ENCODE measurements at places on chromosomes 4 and X. TPM values are rescaled to one million over a fixed set of nuclear protein-coding genes. Genes with fewer than 3 reads are reported as not detected.

DNA sequence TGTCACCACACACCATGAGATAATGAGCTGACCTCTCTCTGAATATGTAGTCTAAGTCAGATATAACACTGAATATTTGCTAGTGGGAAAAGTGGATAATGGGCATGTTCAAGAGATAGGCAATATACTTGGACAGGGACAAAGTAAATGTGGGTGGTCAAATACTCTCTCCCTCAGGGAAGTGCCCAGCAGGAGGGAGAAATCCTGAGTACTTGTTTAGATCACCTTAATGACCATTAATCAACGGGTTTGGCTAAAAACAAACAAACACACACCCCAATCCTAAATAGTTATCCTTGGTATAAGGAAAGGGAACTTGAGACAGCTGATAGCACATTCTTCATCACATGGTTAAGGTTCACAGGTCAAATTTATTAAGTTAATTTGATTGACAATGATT lies 933.5 kb downstream of the C4orf33 start:
- DNase-seq, result no peak

DNA sequence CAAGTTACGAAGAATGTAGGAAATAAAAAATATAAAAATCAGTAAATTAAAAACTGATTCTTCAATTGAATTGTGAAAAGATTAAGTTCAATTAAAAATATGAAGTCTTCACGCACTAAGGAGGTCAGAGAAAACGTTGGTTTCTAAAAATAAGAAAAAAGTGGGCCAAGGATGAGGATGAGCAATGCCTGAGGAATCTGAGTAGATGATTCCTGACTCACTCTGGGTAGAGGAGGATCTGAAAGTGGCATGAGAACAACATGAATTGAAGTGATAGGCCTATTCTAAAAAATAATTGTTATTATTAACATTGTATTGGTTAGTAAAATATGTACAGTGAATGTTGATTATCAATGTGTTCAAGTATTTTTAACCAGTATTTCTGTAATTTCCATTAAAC lies 444.2 kb downstream of the GRIA2 start:
- DNase-seq, result no peak

GRCh38 chr4:38860788-38861424 lies 4.3 kb upstream of the TLR6 start:
- peak; percentile 45 for DNase-seq

DNA sequence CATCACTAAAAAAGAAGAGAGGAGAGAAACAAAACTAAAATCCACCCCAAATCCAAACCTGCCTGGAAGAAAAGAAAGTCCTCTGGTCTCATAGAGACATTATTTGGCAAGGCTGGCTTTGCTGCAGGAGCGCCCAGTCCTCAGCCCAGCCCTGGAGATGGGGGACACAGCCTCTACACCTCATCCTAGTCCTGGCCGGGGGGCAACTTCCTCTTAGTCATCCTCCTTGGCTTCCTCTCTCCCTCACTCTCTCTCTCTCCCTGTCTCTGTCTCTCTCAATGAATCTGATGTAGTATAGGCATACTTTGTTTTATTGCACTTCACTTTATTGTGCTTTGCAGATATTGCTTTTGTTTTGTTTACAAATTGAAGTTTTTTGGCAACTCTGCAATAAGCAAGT lies 55.8 kb upstream of the MAGEB10 start:
- no peak for DNase-seq

- peak; percentile 27 for DNase-seq
These were observed 201.0 kb downstream of the PAPSS1 start for GRCh38 chr4:107519053-107519452.

DNA sequence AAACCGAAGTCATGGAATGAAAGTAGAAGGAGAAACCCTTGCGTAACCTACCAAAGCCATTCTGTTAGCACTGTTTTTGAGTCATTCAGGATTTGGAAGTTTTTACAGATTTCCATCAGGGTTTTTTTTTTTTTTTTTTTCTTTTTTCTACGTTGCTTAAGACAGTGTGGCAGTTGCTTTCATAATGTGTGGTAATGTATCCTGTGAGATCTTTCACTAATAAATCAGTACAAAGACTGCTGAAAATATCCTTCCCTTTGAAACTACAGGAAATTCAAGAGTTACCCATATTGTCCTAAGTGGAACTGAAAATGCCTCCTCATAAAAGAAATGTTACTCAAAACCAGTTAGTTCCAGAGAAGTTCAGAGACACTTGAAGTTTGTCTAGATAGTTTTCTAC lies 137.8 kb downstream of the RAPGEF2 start:
- DNase-seq, result no peak

DNA sequence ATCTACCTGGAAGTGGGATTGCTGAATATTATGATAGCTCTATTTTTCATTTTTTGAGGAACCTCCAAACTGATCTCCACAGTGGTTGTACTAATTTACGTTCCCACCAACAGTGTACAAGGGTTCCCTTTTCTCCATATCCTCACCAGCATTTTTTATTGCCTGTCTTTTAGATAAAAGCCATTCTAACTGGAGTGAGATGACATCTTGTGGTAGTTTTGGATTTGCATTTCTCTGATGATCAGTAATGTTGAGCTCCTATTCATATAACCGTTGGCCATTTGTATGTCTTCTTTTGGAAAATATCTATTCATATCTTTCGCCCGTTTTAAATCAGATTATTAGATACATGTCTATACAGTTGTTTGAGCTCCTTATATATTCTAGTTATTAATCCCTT lies 101.8 kb downstream of the RASGEF1B start:
- DNase-seq, result no peak

DNA sequence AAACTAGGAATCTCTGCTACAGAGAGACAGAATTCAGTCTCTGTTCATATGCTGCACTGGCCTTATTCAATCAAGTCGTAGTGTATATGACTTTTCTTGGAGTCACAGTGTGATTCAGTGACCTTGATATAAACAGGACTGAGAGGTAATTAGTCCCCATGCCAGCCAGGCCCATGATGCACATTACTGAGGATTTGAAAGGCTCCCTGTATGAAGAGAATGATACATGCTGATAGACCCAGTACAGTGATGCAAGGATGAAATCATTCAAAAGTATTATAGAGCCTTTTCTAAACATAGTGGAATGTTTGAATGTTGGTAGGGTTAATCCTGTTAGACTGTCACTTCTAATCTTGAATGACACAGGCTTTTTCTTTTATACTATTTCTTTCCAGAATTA lies 34.1 kb downstream of the ANXA3 start:
- no peak for DNase-seq

DNA sequence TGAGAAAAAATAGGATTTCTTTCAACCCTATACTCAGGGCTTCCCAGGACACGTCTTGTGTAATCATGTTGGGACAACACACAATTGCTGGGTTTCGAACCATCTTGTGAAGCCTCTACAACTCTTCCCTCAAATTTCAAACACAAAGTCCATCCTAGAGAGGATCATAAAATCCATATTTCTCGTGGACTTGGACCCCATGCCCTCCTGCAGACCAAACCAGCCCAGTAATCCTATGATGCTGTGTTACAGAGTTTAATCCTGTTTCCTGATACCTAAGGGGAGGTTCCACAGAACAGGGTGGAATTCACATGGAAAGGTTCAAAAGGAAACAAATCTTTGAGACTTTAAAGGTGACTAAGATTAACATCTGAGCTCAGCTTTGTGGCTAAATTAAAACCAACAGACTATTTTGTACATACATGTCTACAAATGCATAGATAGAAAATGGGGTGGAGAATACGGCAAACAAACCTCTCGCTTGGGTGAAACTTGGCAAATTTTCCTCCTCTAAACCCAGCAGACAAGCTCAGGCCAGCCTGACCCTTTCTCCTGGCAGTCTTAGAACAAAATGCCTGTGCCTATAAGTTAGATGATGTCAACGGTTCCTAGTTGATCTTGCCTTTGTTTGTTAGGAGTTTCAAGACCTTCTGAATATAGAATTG lies 38.1 kb downstream of the EGFL6 start:
- no peak for DNase-seq

DNA sequence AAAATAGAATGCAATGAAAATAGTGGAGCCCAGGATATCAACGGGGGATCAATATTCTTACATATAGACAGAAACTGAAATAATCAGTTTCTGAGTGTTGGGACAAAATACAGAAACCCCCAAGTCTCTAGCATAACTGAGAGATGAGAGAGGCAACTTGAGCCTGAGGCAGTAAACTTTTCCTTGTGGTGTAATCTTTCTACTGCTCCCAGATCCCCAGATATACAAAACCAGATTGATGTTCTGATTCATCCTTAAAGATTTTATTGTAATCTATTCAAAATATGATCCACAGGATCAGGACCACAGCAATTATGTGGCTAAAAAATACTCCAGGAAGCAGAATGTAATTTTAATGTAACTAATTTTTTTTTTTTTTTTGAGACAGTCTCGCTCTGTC lies 2282.6 kb downstream of the ARAP2 start:
- DNase-seq, result no peak

Gene NEXMIF
- total RNA-seq, result not detected

Gene IL21
- total RNA-seq, result not detected

Gene CXorf49
- total RNA-seq, result 2.0 TPM

Gene SYN1
- total RNA-seq, result not detected

Gene PNCK
- total RNA-seq, result 1.1 TPM
